ENCODE measurements at places on chromosomes 11 and 22.

- DNase-seq: no peak
Measured at GRCh38 chr11:95571718-95572260, 217.8 kb downstream of the FAM76B start.

DNA sequence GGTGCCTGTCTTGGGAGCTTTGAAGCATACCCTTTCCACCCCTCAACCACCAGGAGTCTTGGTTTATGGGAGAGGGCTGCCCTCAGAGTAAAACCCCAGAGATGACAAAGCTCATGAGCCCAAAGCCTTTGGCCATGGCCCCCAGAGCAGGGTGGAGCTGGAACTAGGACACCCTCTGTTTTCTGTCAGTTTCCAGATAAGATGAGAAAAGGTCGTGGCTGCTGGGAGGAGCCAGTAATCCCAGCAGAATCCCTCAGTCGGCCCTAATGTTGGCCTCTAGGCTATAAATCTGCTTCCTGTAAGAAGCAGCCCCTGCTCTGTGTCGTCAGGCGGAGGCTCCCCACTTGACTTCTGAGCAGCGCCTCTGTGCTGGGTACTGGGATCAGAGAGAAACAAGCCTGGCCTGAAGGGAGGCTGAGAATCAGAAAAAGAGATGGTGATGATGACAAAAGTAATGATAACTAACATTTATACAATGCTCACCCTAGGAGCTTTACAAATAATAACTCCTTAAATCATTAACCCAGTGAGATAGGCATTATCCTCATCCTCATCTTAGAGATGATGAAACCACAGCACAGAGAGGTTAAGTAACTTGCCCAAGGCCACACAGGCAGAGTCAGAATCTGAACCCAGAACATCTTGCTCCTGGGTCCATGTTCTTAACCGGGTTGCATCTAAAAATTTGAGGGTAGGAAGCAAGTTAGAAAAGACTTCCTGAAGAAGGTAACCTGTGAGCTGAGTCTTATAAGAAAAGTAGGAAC, 471.4 kb downstream of the SOX6 start:
- no peak for DNase-seq

DNA sequence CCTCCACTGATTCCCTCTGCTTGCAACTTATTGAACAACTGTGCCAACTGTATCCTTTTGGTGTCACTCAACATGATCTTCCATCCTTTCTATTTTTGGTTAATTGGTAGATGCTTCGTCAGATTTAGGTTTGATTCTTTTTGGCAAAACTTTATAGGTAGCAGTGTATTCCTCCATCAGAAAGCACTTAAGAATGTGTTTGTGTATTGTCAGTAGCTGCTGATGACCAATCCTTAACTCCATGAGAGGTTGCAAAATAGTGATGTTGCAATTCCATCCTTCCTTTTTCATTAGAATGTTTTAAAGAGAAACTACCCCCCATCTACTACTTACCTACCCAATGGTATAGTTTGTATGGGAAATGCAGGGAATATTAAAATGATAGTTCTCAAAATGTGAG, 22.1 kb downstream of the FAM76B start:
- DNase-seq: no peak

GRCh38 chr11:10699072-10699471, 5.5 kb upstream of the IRAG1 start:
- no peak for DNase-seq

GRCh38 chr11:27874998-27875830, 175.0 kb upstream of the BDNF start:
- DNase-seq: no peak

GRCh38 chr11:92941676-92942571, 27.5 kb upstream of the MTNR1B start:
- DNase-seq: no peak

- DNase-seq: no peak
Measured at GRCh38 chr11:83122050-83122449, 34.9 kb upstream of the PCF11 start.

DNA sequence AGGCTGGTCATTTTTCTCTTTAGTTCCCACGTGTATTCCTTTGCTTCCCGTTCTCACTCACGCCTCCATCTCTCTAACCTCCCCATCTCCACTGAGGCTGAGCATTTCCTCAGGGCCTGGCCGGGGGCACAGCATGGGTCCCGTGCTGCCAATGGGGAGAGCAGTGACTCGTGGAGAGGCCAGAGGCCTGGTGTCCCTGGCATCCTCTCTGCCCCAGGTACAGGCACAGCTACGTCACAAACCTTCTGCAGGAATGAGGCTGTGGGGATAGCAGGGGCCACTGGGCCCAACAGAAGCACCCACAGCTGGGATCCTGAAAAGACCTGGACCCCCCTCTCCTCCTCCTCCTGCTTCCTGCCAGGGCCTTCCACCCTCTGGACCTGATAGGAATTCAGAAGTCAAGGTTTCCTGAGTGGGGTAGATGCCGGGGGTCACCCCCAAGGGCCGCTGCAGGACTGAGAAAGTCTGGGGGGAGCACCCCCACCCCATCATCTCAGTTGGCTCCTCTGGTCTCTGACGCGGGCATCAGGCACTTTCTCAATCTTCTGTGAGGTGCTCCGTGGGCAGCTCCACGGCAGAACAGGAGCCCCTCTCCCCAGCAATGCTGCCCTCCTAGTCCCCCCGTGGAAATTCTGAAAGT, 11.8 kb downstream of the PNPLA5 start:
- DNase-seq: no peak

DNA sequence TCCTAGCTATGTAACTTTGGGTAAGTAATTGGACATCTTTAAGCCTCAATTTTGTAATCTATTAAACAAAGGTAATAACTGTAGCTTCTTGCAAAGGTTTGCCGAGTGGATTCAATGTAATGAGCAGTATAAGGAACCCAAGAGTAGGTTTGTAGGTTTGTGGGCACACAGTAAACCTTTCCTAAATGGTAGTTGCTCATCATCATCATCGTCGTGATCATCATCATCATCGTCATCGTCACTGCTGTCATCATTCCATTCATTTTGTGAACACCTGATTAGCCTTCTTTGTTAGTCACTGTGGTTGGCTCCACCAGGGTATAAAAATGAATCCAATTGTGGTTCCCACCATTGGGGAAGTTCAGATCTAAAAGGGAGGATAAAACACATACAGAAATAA, 223.1 kb upstream of the KIRREL3 start:
- no peak for DNase-seq

- no peak for DNase-seq
Measured at GRCh38 chr22:41305646-41306045, 4.3 kb downstream of the ZC3H7B start.

- DNase-seq: no peak
Measured at GRCh38 chr22:48949375-48950149, 878.1 kb downstream of the BRD1 start.

DNA sequence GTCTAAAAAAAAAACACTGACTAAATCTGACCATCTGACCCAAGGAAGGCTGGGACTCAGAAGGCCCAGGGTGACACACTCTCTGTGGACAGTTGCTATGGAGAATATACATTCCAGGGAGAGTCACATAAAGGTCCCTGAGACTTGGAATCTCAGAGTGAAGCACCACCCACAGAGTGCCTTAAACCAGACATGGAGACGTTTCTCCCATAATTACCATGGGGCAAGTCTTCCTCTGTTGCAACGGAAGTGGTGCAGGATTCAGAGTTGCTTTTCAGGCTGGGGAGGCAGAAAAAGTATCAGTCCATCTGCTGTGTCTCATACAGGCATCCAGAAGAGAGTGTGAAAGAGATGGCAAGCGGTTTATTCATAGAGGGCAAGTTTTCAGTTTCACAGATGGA, 58.7 kb upstream of the SLN start:
- no peak for DNase-seq

DNA sequence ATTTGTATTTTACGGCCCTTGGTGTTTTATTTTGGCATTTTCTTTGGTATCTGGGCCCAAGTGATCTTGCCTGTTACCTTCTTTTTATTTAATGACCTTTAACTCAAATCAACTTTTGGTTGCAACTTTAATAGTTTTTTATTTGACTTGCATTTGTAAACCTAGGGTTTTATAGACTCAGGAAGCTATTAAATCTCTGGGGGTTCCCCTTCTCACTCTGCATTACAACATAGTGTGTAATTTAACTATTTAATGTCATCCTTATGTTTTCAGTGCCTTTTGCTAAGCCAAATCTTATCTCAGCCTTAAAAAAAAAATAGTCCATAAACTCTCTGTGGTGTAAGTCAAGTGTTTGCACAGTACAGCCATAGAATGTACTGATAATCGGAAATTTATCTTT, 3.4 kb downstream of the FJX1 start:
- no peak for DNase-seq

DNA sequence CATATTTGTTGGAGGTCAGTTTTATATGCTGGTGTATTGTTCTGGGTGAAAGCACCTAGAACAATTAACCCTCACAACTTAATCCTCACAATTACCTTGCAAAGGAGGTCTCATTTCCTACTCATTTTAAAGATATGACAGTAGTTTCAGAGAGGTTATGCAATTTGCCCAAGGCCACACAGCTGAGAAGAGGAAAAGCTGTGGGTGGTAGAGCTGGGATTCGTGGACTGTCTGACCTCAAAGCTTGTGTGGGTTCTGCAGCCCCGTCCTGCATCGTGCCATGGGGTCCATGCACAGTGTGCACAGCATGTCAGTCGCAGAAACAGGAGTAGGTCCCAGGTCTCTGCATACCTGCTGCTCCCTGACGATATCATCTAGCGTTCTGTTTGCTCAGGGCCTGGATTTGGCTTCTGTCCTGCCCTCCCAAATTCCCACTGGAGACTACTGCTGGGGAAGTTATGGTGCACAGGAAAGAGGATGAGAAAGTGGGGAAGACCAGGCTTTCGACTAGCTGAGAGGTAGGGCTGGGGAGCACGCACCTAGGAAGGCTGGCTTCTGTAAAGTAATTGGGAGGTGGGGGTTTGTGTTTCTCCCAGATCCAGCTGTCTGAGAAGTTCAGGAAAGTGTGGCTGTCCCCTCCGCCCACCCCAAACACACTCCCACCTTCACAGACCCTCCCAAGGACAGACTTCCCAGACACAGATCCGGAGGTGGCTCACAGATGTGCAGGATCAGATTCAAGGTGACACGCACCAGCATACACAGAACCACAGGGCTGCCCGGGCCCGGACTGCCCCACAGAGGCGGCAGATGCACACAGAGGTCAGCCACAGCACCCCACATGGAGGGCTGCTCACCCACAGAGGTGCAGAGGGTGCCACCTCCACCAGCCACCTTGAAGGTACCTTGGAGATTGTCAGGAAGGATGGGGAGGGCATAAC, 2.0 kb downstream of the BACE1 start:
- no peak for DNase-seq

DNA sequence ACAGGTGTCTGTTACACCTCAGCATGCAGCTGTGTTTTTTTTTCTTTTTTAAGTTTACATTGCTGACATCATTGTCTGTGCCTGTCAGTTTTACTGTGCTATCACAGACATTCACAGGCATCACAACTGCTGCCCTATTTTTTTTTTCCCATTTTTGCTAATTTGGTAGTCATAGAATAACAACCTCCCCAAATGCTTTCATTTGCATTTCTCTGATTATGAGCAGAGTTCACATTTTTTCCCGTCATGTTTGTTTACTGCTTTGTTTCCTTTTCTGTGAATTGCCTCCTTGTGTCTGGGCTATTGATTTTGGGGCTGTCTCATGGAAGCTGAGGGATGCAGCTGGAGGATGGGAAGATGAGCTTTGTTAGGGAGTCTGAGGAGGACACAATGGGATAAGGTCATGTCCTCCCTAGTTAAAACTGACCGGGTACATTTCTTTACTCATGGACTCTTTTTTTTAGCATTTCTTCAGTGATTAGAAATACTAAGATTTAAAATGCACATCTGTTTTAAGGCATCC, 155.1 kb downstream of the LDLRAD3 start:
- DNase-seq: no peak

GRCh38 chr11:2693271-2694261, 6.2 kb downstream of the KCNQ1OT1 start:
- DNase-seq: no peak

- DNase-seq: no peak
Measured at GRCh38 chr11:47847537-47847891, 636 bp downstream of the NUP160 start.

- DNase-seq: no peak
Measured at GRCh38 chr11:124811399-124812125, 11.4 kb upstream of the MSANTD2 start.

DNA sequence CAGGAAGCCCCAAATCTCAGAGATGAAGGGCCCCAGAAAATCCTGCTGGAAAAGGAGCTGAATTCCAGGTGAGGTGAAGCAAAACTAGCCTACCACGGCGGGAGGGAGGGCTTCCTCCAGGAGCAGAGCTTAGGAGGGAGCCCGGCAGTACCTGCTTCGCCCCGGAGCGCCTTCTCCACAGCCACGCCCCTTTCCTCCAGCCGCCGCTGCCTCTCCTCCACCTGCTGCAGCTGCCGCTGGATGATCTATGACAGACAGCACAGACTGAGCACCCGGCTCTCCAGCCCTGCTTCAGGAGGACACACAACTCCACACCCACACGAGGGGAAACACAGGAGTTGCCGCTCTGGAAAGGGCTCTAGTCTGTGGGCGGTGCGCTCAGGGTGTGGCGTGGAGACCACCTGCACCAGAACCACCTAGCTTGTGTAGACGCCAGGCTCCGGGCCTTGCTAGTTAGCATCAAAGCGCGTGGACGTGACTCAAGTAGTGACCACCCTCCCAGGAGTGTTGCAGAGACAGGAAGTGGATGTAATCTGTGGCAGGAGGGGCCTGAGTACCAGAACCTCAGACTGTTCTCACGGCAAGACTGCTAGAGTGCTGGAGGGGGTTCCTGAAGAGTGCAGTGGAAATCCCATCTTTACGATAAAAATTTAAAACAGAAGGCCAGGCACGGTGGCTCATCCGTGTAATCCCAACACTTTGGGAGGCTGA, 34.6 kb upstream of the BID start:
- DNase-seq: no peak

Measured in stimulated activated CD8-positive, alpha-beta memory T cell treated with anti-CD3 and anti-CD28 coated beads, Interleukin-4, amount 100 ng/mL, for 1 hour (primary cell).